NCI-H1092 treated with DMSO at 0.1 percent for 48 hours (cell line): ENCODE measurements at places on chromosomes 3 and 15.

- DNase-seq = peak; percentile 9
Observed at GRCh38 chr3:151210676-151211381, 7.8 kb upstream of the GPR171 start.

GRCh38 chr3:158792709-158793108 is 9.1 kb upstream of the MFSD1 start:
- no peak for DNase-seq

GRCh38 chr3:19769694-19770093 is 164.3 kb downstream of the EFHB start:
- no peak for DNase-seq

DNA sequence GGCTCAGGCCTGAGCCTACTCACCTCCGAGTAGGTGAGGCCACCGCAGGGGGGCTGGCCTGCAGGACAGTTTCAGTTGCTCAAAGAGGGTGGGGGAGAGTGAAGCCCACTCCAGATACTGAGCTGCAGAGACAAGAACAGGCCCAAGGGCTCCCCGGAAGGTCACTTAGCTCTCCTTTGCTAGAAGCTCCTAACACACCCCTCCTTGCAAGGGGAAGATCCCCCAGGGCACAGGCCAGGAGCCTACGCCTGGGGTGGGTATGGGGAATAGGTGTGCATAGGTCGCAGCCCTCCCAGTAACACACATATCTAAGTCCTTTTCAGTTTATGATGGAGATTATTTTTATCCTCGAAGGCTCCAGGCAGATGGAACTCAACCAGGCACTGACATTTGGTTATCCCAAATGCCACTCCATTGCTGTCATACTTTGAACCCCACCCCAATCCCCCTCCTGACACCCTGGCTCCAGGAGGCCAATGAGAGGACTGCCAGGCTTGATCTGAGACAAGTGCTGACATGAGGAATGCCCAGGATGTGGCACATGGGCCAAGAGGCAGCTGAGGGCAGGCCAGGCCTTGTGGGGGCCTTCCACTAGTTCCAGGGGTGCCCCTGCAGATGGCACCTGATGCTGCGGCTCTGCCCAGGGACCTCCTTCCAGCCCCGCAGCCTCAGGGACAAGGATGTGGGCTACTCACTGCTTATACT is 1.1 kb upstream of the MUSTN1 start:
- DNase-seq = no peak

DNA sequence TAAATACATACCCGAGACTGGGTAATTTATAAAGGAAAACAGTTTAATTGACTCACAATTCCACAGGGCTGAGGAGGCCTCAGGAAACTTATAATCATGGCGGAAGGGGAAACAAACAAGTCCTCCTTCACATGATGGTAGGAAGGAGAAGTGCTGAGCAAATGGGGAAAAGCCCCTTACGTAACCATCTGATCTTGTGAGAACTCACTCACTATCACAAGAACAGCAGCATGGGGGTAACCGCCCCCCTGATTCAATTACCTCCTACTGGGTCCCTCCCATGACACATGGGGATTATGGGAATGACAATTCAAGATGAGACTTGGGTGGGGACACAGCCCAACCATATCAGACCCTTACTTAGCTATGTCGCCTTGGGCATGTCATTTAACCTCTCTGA is 27.7 kb downstream of the SCG3 start:
- no peak for DNase-seq

DNA sequence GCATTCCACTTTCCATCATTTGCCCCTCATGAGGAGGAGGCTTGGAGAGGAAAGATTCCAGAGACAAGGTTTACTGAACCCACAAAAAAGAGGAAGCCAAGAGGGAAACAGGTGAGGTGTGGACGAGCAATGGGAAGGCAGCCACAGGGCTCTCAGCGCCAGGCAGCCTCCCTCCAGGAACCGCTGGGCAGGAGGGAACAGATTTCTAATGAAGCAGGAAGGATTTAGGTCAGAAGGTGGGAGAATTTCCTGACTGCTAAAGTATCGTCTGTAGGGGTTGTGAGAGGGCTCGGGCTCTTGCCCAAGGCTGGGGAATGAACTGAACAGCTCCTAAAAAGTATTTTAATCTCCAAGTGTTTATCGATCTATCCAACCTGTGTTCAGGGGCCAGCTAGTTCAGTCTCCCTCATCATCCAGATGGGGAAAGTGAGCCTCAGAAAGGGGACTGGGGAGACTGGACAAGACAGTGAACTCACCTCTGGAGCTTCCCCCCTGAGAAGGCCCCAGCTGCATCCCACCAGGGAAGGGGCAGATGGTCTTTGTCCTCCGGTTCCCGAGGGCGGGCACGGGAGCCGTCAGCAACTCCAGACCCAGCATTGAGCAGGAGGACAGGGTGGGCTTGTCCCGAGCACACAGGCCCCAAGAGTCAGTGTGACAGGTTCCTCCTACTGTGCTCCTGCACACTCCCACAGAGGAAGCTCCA is 10.5 kb downstream of the LOXL1 start:
- no peak for DNase-seq

DNA sequence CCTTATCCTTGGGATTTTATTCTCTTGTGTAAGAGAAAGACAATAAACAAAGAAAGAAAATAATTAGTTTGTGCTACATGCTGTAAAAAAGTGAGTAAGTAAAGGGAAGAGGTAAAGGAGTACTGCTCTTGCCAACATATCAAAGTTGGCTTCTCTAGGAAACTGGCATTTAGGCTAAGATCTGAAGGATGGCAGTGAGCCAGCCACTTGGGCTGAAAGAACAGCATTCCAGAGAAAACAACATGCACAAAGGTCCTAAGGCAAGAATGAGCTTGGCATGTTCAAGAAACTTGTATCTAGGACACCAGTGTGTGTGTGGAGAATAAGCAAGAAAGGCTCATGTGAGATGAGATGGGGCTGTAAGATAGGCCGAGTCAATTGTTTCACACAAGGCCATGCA is 245.5 kb upstream of the MANF start:
- no peak for DNase-seq

- no peak for DNase-seq
Observed at GRCh38 chr3:188482929-188483328, 329.0 kb downstream of the LPP start.

DNA sequence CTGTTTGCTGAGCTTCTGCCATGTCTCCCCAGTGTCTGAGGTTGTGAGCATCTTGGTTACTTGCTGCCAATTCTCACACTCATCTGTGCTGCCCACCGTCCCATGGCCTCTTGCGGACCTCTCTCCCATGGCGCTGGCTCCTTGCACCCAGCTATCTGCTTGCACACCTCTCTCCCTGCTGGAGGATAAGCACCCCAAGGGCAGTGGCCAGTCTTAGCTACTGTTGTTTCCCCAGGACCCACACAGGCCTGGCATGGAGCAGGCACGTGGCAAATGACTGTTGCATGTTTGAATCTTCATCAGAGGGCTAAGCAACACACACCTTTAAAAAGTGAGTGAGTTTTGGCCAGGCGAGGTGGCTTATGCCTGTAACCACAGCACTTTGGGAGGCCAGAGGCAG is 14.7 kb downstream of the LIPC start:
- no peak for DNase-seq

GRCh38 chr15:48582452-48583247 is 62.9 kb downstream of the FBN1 start:
- DNase-seq = no peak

DNA sequence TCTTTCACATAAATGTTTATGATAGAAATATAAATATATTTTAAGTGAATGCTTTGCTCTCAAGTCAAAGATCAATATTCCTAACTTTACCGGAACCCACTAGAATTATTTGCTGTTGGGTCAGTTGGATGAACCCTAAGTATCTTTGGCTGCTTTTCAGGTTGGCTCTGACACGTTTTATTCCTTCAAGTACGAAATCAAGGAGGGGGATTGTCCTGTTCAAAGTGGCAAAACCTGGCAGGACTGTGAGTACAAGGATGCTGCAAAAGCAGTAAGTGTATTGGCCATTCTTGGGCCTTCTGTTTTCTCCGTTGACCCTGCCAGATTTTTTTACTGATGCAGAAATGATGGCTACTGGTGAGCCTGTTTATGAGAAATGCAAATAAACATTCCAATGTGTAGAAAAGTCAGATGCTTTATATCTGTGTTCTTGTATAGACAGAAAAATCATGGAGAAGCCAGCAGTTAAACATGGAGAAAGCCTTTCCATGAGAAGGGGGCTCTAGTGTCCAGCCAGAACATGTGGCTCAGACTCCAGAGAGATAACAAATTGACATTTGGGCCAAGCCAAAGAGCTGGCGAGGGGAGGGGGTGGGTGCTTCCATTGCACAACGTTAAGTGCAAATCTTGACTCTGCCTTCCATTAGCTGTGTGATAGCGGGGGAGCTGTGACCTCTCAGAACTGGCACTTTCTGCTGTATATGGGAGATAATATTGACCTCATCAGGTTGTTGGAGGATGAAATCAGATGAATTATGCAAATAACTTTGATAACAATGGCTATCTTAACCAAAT is 3.0 kb downstream of the KNG1 start:
- DNase-seq = no peak

- DNase-seq = no peak
Observed at GRCh38 chr3:44516230-44516629, 38.8 kb upstream of the ZNF445 start.

DNA sequence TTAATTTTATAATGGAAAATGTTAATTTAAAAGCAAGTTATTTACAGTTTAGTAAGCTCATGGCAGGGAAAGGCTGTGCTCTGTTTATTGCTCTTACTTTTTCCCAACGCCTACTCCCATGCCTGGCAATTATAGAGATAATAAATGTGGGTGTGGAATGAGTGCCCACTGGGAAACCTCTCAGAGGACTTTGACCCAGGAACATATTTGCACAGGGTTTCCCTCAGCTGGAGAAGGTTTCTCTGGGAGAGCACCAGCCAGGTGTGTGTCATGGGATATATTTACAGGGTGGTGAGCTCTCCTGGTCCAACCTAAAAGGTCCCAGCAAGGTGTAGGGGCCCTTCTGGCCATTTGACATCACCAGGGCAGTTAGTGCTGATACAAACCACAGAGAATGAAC is 27.9 kb downstream of the ZNF710 start:
- DNase-seq = no peak

GRCh38 chr3:30597131-30597768 is 9.2 kb upstream of the TGFBR2 start:
- DNase-seq = no peak

DNA sequence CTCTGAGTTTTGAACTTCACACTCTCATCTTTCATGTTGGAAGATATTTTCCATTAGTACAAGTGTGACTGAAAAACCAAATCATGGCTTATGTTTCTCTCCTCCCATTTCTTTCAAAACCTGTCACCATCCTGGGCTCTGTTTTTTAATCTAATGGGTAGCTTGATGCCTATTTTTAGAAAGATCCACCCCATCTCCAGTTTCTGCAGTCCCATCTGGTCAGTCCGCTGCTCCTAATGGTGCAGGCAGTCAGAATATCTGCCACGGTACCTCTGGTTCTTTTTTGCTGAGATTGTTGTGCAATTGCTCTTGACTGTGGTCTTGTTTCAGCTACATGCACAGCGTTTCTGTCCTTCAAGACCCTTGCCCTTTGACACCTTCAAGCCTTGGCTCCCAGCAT is 240.9 kb upstream of the CADM2 start:
- no peak for DNase-seq
